ENCODE measurements at places on chromosomes 6 and 20.

DNA sequence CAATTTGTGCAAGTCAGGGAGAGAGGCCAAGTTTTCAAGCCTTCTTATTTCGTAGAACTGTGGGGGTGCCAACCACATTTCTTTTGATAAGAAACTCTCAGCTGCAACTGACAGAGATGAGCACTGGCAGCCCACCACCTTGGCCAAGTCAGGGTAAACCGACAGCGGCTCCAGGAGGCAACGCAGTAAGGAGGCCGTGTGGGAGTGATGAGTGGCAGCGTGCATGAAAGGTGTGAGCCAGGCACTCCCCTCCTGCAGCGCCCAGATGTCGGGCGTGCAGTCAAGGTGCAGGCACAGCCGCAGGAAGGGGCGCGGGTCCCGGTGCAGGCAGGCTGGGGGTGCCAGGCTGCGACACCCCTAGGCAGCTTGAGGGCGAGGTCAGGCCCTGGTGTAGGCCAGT is 49.2 kb upstream of the HDAC2 start:
- no peak for DNase-seq

DNA sequence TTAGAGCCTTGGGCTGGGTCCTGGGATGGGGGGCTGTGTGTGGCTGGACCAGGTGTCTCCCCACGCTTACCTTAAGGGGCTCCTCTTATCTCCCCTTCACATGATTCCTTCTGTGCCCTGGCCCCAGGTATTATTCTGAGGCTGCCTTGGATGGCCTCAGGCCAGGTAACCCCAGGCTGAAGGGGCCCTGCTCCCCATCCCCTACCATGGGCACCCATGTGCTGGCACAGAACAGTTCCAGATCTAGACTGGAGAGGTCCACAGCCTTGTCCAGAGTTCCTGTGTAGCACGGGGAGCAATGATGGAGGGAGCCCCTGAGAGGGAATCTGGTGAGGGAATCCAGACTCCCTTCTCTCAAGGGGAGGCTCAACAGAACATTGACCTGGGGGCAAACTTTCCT is 32.1 kb downstream of the MOCS1 start:
- no peak for DNase-seq

- no peak for DNase-seq
These were observed 210.9 kb upstream of the GGTLC1 start for GRCh38 chr20:24199501-24199900.

DNA sequence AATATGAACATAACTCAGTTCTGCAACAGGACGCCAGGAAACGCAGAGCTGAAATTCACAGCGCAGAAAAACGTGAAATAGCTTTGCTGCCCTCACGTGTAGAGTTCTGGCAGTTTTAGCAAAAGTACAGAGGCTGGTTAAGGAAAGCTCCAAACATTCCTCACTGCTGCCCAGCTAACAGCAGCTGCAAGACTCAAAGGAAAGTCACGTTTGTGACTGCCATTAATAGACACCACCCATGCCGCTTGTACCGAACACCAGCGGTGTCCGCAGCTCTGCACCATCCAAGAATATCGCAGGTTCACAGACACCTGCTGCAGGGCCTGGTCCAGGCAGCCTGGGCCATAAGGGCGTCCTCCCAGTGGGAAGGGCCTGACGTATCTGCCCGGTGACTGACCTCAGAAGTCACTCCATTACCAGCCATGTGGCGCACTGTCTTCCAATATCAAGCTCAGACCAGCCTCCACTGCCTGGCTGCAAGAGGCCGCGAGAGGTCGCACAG is 61.4 kb downstream of the WDR27 start:
- no peak for DNase-seq

GRCh38 chr6:129696843-129697242 is 13.1 kb downstream of the ARHGAP18 start:
- DNase-seq: no peak

DNA sequence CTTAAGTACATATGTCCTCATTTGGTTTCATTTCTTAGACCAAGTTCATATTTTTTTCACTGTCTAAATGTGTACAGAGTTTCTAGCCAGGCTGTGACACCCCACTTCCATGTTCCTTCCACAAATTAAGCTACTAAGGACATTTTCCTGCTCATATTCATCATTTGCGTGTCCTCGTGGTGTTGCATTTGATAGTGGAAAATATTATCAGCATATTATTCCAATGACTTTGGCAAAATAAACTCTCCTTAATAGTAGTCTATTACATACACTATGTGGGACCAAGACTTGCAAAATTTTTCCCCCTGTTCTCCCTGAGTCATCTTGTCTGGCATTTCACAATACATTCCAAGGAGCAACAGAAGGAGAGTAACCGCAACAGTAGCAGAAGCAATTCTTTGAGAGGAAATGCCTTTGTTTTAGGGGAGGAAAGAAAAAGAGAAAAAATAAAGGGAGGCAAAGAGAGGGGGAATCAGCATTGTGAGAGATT is 599.2 kb downstream of the COL12A1 start:
- DNase-seq: no peak

- DNase-seq: no peak
These were observed 1.8 kb upstream of the VIP start for GRCh38 chr6:152748843-152749242.

DNA sequence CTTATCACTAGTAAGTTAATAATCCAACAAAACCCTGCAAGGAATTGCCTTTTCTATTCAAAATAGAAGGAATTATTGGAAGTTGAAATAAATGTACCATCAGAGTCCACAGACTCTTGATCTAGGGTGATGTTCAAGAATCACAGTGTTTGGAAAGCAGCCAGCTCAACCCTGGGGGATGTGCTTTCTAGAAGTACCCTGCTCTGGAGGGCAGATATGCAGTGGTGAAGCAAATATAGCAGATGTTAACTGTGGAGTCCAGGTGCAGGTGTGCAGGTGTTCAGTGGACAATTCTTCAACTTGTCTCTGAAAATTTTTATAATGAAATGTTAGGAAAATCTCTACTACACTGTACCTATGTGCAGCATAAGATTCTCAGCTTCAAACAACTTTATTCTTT is 9.1 kb upstream of the INSM1 start:
- DNase-seq: no peak

- no peak for DNase-seq
These were observed 183.1 kb downstream of the NFATC2 start for GRCh38 chr20:51359401-51359800.

GRCh38 chr20:63374504-63374903 is 13.4 kb upstream of the CHRNA4 start:
- no peak for DNase-seq

Data from GM20000 (cell line).